Activated CD4-positive, alpha-beta memory T cell treated with anti-CD3 and anti-CD28 coated beads, Interleukin-2, amount 10 ng/mL, durations not matched to agents 7 days and 5 days (primary cell): ENCODE measurements at places on chromosomes 2 and 18. TPM values are rescaled to one million over a fixed set of nuclear protein-coding genes. Genes with fewer than 3 reads are reported as not detected.

SLC16A14 gene
- total RNA-seq: 0.55 TPM

RAPGEF4 gene
- 0.40 TPM for total RNA-seq

POMC gene
- total RNA-seq: 3.0 TPM

UGT1A10 gene
- not detected for total RNA-seq

TMEM185B gene
- 21.8 TPM for total RNA-seq

ZSWIM2 gene
- total RNA-seq: not detected

PDE1A gene
- not detected for total RNA-seq

DNA sequence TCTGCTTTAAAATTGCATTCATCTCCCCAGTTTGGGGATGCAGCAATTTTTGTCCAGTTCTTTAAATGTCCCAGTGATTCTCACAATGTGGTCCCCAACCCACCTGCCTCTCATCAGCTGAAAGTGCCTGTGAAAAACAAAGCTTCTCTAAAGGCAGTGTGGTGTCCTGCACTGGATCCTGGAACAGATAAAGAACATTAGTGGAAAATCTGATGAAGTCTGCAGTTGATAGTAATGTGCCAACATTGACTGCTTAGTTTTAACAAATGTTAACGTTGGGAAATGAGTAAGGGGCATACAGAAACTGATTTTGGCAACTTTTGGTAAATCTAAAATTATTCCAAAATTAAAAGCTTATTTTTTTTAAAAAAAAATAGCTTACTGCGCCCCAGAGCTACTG, 9.3 kb downstream of the FZD5 start:
- DNase-seq: no peak
- no peaks in the 10 kb centered on the region for H3K4me1 ChIP-seq
- H3K27me3 ChIP-seq: peaks cover 26% of the 10 kb centered on the region

- peaks cover 20% of the 10 kb centered on the region for H3K27me3 ChIP-seq
- DNase-seq: no peak
- H3K4me1 ChIP-seq: peaks cover 31% of the 10 kb centered on the region
Measured at GRCh38 chr2:218320704-218321336, 28.5 kb upstream of the TMBIM1 start.

GRCh38 chr2:15840969-15841368, 99.4 kb upstream of the MYCN start:
- H3K4me3 ChIP-seq: no peak overlapping the region
- H3K4me1 ChIP-seq: no peaks in the 10 kb centered on the region
- H3K27me3 ChIP-seq: no peaks in the 10 kb centered on the region
- H3K27ac ChIP-seq: no peak overlapping the region
- no peaks in the 10 kb centered on the region for H3K36me3 ChIP-seq
- no peak for DNase-seq

DNA sequence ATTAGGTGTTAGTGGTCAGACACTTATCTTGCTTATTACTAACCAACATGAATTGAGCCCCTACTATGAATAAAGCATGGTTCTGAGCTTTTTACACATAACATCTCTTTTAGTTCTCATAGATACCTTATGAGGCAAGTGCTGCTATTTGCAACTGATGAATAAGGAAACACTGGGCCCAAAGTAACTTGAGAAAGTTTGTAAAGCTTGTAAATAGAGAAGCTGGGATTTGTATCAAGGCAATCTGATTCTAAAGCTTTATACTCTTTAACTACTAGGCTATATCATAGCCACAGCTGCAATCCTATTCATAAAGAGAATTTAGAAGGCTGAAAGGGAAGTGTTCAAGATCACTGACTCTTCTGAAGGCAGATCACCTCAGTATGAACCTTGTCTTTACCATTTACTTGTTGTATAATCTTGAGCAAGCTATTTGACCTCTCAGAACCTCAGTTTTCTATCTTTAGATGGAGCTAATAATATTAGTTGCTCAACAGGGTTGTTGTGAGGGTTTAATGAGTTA, 60.4 kb downstream of the ABCB11 start:
- DNase-seq: no peak
- H3K27ac ChIP-seq: no peak overlapping the region
- no peak overlapping the region for H3K4me3 ChIP-seq
- peaks cover 2% of the 10 kb centered on the region for H3K27me3 ChIP-seq

DNA sequence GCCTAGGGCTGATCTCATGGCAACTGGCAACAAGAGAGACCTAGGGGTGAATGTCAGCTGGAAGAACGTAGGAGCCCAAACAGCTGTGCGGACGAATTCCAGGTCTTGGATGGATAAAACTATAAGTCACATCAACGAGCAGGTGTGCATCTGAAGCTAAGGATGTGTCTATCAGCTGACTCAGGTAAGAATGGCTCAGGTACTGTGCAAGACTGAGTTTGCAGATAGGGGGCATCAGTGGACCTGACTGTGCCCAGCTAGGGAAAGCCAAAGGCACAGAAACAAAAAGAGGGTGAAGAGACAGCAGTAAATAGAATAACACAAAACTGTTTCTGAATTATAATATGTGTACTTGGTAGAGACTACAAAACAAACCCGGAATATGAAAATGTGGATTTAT, 357.3 kb downstream of the ZEB2 start:
- no peaks in the 10 kb centered on the region for H3K36me3 ChIP-seq
- H3K4me1 ChIP-seq: no peaks in the 10 kb centered on the region
- DNase-seq: peak; percentile 48
- H3K4me3 ChIP-seq: no peak overlapping the region
- no peaks in the 10 kb centered on the region for H3K27me3 ChIP-seq
- H3K27ac ChIP-seq: no peak overlapping the region

- H3K4me3 ChIP-seq: no peak overlapping the region
- no peaks in the 10 kb centered on the region for H3K4me1 ChIP-seq
- H3K27ac ChIP-seq: no peak overlapping the region
- no peak for DNase-seq
Measured at GRCh38 chr18:39959839-39960238, 1995.2 kb upstream of the PIK3C3 start.

DNA sequence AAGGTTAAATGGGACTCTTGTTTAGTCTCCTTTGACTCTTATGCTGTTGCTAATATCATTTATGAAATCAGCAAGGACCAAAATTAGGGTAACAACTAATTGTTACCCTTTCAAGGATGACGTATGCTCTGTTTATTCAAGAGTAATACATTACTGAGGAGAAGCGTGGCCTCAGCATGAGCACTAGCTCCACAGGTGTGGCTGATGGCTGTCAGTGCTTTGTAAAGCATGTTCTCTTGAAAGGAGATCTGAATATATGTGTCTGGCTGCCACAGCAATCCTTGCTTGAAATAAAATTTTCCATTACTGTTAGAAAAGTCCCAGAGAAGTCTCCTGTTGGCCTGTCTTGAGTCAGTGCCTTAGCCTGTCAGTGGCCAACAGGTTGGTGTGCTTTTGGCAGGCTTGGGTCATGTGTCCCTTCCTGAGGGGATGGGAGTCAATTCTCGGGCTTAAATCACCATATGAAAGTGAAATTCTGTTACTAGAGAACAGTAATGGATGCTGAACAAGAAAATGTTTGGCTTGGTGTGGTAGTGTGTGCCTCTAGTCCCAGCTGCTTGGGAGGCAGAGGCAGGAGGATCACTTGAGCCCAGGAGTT, 32.7 kb downstream of the ABI2 start:
- H3K36me3 ChIP-seq: peaks cover 8% of the 10 kb centered on the region
- H3K4me3 ChIP-seq: no peak overlapping the region
- H3K4me1 ChIP-seq: no peaks in the 10 kb centered on the region
- no peak for DNase-seq
- no peak overlapping the region for H3K27ac ChIP-seq

DNA sequence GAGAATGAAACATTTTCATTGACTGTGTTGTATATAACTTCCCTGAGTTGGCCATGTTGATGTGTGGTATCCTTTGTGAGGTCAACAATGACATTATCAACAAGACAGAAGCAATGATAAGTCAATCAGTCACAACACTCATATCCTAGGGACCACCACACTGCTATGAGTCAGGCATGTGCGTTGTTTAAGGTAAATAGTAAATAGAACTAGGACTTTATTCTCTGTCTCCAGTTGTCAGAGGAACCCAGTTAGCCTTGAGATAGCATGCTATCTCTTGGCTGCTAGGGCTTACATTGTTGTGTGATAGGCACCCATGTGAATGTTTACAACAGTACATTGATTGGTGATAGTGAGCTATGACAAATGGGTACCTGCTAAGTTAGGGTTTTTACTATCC, 37.3 kb downstream of the GPD2 start:
- H3K36me3 ChIP-seq: peaks cover 15% of the 10 kb centered on the region
- H3K27me3 ChIP-seq: no peaks in the 10 kb centered on the region
- no peak overlapping the region for H3K4me3 ChIP-seq

DNA sequence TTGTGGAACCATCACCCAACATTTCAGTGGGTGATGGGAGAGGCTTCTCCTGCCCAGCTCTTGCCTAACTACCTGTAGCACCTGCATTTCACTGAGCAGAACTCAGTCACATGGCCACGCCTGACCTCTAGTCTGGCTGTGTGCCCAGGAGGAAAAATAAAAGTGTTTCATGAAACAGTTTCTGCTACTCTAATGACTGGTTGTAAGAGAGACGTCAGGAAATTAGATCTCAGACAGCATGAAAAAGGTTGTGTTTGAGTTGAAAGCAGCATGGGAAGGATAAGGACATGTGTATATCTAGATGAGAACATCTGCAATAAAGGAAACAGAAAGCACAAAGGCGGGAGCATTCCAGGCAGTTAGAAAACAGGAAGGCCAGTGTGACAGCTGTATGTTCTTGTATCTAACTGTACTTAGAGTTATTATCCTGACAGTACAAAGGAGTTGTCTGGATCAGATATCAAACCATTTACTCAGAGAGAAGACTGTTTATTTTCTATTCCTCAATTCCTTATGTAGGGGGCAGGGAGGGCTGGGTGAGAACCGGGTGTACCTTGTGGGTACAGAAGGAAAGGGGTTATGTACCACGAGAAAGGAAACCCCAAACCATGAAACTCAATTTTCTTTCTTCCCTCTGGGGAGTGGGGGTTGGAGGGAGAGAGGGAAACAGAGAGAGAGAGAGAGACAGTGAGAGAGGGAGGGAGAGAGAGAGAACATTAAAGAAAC, 307.4 kb upstream of the VWC2L start:
- H3K4me1 ChIP-seq: no peaks in the 10 kb centered on the region
- no peaks in the 10 kb centered on the region for H3K27me3 ChIP-seq
- no peak for DNase-seq

DNA sequence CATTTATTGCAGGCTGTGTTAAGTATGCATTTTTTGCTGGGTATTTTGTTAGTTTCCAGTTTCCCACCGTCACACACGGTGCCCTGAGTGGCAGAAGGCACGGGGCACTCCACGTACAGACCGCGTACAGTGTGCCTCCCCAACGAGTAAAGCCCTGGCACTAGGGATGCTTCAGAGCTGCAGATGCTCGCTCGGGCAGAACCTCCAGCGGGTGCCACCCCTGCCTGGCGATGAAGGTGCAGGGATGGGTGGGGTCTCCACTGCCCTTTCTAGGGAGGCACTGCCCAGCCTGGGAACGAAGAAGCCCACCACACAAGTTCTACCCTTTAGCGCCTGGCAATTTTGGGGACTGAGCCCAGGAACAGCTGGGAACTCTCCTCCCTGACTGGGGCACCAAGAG, 4.1 kb downstream of the GREB1 start:
- H3K4me3 ChIP-seq: no peak overlapping the region
- no peak overlapping the region for H3K27ac ChIP-seq
- H3K27me3 ChIP-seq: peaks cover 21% of the 10 kb centered on the region
- no peaks in the 10 kb centered on the region for H3K36me3 ChIP-seq

- peaks cover 85% of the 10 kb centered on the region for H3K27me3 ChIP-seq
- DNase-seq: no peak
- no peak overlapping the region for H3K27ac ChIP-seq
- H3K36me3 ChIP-seq: no peaks in the 10 kb centered on the region
Measured at GRCh38 chr2:44947028-44947375, 5.5 kb downstream of the SIX3 start.

GRCh38 chr2:130393318-130393910, 37.6 kb downstream of the PTPN18 start:
- H3K27me3 ChIP-seq: peaks cover 10% of the 10 kb centered on the region
- H3K4me1 ChIP-seq: peaks cover 14% of the 10 kb centered on the region
- no peak overlapping the region for H3K27ac ChIP-seq
- H3K36me3 ChIP-seq: peaks cover 6% of the 10 kb centered on the region

DNA sequence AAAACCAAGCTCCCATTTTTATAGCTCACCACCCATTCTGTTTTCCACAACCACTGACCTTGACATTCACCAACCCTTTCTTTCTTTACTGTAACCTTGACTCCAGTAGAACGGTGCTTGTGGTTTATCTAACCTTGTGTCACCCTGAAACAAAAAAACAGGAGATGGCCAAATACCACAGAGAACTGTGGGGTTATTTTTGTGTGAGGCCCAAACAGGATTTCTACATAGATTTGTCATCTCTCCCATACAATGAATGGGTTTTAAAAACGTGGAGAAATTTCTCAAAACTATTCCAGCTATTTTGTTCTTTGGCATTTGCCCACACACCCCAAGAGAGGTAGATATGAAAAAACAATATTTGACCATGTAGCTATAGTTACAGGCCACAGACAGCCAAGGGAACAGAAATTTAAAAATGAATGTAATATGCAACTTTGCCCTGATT, 231.3 kb upstream of the TANK start:
- no peaks in the 10 kb centered on the region for H3K4me1 ChIP-seq
- no peak overlapping the region for H3K27ac ChIP-seq
